Small intestine (tissue), 16 donors: ENCODE measurements at places on chromosomes 2 and 18. TPM values are rescaled to one million over a fixed set of nuclear protein-coding genes. Genes with fewer than 3 reads are reported as not detected.

DNA sequence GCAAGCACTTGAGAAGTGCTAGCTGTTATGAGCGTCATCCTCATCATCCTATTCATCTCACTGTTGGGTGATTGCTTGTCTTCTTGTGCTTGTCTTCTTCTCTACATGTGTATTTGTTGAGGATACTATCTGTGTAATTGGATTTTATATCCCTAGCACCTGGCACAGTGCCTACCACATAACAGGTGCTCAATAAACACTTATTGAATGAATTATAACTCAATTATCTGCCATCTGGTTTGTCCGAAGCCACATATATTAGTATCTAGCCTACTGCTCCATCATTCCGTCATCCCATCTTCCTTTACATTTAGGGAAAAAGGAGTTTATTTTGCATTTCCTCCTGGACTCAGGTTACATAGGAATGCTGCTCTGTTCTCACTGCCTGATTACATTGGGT, 330.4 kb upstream of the ETAA1 start:
- DNase-seq, result no peak

Gene REG3G
- polyA plus RNA-seq, result 5.1 TPM

Gene LRP2
- not detected for polyA plus RNA-seq

DNA sequence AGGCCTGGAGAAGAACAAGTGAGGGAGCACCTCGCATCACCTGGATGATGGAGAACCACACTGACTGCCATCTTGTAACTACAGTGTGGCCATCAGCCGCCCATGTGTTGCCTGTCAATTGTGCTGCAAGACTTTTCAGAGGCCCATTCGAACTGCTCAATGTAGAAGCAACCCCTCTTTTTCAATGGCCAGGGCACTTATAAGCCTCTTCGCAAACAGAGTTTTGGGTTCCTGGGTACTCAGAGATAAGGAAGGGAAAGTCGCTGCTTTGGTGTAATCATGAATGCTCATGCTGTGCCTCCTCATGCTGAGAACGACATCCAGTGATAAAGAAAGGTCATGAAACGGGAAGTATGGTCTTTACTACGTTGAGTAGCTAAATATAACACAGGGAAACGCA, 143.9 kb upstream of the SLC39A10 start:
- DNase-seq, result no peak

DNA sequence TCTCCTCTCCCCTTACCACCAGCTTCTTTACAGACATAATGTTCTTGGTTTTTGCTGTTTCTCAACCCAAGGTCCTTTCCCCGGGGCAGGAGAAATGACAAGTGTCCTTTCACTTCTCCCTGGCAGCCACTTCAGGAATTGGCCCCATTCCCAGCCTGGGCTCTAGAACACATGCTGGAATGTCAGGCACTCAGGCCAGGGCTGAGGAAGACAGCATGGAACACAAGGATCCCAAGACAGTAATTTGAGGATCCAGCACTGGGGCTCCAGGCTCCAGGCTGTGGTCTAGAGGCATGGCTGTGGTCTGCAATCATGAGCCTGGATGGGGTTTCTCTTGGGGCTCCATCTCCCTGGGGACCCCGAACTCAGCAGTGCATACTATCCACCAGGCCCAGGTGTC, 201.4 kb downstream of the CELF4 start:
- DNase-seq, result no peak

DNA sequence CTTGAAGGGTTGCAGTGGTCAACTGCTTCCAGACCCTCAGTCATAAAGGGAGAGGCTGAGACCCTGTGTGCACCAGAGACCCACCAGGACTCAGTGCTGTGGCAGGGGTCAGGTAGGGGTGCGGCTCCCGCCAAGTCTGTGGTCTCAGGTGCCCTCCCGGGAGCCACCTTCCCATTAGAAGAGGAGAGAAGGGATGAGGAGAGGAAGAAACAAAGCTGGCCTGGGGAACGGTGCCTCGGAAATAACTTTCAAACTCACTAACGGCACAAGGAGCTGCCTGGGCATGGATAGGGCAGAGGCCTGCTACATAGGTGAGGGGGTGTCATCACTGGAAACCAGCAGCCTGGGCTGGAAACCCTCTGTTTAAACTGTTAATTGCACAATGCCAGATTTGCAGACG, 84.9 kb downstream of the TPO start:
- DNase-seq, result no peak

- no peak for DNase-seq
Observed at GRCh38 chr2:8465560-8465959, 216.3 kb upstream of the ID2 start.

GRCh38 chr2:151260573-151261230, 961 bp downstream of the RBM43 start:
- no peak for DNase-seq

Gene AQP12A
- polyA plus RNA-seq, result 3.4 TPM

Gene AGXT
- 0.84 TPM for polyA plus RNA-seq

Gene CNTNAP5
- polyA plus RNA-seq, result 0.12 TPM

- no peak for DNase-seq
Observed at GRCh38 chr2:231928481-231928880, 2.3 kb upstream of the NPPC start.

Gene OXER1
- polyA plus RNA-seq, result 14.4 TPM
